Activated CD8-positive, alpha-beta memory T cell treated with anti-CD3 and anti-CD28 coated beads for 1 hour (primary cell): ENCODE measurements at places on chromosomes 16 and 17.

- DNase-seq, result no peak
These were observed 7.7 kb upstream of the MBTPS1 start for GRCh38 chr16:84124257-84125073.

DNA sequence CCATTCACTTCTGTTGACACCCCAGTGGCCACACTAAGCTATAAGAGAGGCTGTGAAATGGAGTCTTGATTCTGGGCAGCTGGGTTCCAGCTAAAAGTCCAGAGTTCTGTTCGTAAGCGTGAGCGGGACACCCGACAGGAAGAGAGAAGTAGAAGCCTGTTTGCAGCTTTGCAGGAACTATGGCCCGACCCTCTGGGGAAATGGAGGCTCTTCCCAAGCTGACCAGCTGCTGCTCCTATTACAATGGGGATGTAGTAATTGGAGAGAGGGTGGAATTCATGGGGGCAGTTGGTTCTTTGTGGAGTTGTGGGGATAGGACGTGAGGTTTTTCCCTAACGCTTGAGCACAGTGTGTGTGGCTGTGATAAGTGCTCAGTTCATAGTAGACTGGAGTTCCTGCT lies 28.4 kb downstream of the UBALD1 start:
- DNase-seq, result no peak

DNA sequence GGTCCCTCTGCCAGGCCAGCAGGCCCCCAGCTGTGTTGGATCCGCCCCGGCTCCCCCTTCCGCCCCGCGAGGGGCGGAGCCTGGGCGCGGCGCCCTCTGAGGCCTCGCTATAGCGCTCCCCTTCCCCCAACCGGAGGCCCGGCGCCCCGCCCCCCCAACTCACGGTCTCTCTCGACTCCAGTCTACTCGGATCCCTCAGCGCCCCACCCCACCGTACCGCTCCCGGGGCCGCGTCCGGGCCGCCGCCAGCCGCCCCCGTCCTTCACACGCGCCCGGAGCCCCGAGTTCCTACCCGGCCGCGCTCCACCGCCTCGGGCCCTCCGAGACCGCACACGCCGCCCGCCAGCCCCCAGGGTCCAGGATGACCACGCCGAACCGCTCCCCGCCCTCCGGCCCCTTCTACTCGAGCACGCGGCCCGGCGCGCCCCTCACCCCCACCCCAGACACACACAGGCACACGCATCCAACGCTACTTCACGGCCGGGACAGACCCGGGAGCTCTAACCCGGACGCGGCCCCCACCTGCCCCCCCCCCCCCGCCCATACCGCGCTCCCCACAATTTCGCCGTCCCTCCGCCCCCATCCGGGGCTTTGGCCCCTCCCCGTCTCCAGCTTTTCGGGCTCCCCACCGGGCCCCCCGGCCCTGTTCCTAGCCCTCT lies 1.4 kb downstream of the PHF23 start:
- no peak for DNase-seq

- no peak for DNase-seq
These were observed 47.4 kb upstream of the MEIOC start for GRCh38 chr17:44608727-44609435.

GRCh38 chr17:45436625-45437464 lies 4.2 kb upstream of the ARHGAP27 start:
- no peak for DNase-seq

DNA sequence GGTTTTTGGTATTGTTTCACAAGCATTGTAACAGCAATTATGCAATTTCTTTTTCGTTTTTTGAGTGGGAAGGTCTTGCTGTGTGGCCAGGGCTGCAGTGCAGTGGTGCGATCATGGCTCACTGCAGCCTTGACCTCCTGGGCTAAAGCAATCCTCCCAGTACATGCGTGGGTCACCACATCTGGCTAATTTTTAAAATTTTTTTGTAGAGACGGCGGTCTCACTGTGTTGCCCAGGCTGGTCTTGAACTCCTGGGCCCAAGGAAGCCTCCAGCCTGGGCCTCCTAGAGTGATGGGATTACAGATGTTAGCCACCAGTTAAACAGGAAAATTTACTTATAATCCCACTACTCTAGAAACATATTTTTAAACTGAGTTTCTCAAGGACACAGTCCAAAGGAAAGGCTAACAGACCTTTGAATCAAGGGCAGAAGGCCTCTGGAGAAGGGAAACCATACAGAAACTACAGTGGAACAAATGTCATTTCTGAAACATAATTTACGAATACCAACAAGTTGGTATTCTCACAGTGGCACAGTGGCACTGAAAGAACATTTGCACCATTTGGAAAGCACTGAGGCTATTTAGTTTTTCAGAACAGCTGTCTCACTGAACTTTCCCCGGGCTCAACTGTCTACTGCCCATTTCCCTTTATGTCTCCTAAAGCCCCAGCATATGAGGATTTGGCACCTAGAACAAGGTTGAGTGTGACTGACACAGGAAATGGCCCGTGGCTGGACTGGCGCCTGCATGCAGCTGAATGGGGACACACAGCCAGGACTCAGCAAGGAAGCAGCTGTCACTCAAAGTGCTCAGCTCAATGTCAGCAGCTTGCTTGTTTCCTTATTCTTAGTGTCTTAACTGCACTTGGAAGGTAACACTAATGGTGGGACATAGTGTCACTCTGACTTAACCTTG lies 2.8 kb upstream of the PRKAR1A start:
- DNase-seq, result no peak

GRCh38 chr16:15644267-15644961 lies 1.5 kb upstream of the MARF1 start:
- DNase-seq, result no peak

DNA sequence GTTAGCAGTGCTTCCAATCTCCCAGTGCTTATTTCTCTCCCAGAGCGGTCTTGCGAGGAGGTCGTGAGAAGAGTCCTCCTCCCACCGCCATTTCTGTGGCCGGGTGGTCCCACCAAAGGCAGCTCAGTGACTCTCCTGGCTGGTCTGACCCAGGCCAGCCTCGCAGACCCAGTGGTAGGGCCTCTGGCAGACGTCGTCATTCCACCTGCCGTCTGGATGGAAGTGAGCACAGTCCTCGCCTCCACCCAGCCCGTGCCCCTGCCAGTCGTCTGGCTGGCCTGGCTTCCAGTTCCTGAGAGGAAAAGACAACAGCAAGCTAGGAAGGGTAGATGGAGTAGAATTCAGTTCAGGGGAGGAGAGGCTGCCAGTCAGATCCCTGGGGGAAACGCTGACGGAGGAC lies 5.1 kb downstream of the CLEC10A start:
- DNase-seq, result no peak

DNA sequence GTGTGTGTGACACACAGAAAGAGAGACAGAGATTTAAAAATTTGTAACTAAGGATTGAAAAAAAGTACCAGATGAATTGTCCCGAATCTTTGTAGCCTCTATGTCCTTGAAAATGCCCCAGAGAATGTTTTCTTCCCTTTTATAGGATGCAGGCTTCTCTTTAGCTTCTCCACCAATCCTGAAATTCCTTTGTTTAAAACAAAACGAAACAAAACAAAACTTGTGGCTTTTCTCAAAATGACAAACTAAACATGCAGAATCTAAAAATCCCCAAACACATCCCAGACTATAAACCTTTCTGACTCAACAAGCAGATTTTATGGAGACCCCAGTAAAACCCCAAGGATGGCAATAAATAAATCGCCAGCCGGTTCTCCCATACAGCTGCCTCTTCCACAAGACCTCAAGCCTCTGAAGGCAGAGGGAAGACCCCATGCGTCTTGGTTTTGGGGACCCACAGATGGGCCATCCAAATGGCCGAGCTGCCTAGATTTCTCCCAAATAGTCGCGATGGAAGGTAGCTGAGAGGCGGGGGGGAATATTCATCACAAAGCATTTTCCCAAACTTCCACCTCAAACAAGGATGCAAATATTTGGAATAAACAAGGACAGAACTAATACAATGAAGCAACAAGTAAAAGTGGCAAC lies 269.5 kb upstream of the FOXF1 start:
- no peak for DNase-seq
